Large intestine (tissue), 12 donors: ENCODE measurements at places on chromosomes 2 and 18. TPM values are rescaled to one million over a fixed set of nuclear protein-coding genes. Genes with fewer than 3 reads are reported as not detected.

PRKAG3 gene
- 0.07 TPM for polyA plus RNA-seq

CKAP2L gene
- polyA plus RNA-seq: 6.2 TPM

STARD6 gene
- 0.06 TPM for polyA plus RNA-seq

USP34 gene
- 102 TPM for polyA plus RNA-seq

ACAA2 gene
- 88.7 TPM for polyA plus RNA-seq

TWIST2 gene
- 4.9 TPM for polyA plus RNA-seq
